Immature natural killer cell (primary cell): ENCODE measurements at places on chromosomes 11 and 22.

DNA sequence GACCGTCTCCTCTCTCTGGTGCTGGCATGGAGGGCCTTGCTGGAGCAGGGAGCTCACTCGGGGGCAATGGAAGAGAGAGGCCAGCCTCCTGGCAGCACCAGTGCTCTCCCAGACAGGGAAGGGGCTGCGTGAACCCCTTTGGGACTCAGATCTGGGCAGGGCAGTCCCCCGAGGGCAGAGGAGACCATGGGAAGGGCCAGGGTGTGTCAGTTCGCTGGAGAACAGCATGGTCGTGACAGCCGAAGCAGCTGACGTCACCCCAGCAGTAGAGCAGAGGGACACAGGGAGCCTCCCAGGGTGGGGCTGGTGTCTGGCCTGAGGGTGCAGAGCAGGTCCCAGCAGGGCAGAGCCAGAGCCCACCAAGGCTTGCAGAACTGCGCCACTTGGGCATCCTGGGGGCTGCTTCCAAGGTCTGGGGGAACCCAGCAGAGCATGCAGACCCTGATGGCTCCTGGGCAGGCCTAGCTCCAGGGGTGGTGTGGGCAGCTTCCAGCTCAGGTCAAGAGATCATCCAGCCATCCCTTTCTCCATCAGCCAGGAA lies 71.0 kb upstream of the KCNQ1OT1 start:
- DNase-seq, result no peak

DNA sequence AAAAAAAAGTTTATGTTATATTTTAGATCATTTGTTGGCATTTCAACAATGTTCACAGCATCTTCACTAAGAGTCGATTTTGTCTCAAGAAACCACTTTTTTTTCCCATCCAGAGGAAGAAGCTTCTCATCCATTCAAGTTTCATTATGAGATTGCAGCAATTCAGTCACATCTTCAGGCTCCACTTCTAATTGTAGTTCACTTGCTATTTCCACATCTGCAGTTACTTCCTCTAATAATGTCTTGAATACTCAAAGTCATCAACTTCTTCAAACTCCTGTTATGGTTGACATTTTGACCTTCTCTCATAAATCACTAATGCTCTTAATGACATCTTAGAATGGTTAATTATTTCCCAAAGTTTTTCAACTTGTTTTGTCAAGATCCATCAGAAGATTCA lies 61.3 kb upstream of the CHORDC1 start:
- no peak for DNase-seq

DNA sequence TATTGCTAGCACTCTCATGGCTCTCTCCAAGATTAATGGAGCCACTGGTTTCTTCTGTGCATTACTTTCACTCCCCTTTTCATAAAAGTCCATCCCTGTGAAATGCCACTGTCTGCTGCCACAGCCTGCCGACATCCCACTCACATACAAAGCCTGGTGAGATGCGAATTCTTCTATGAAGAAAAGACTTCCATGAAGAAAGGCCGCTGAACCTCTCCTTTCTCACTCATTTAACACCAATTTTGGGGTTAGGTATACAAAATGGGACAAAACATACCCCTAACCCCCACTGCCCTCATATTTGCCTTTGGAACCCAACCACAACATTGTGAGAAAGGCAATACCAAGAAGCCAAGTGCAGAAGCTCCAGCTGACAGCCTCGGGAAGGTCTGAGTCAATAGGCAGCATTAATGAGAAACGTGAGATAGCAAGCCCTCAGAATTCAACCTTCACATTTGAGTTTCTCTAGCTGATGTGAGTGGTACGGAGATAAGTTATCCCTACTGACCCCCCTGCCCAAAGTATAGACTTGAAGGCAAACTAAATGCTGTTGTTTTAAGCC lies 156.4 kb downstream of the ATG16L2 start:
- DNase-seq, result no peak

DNA sequence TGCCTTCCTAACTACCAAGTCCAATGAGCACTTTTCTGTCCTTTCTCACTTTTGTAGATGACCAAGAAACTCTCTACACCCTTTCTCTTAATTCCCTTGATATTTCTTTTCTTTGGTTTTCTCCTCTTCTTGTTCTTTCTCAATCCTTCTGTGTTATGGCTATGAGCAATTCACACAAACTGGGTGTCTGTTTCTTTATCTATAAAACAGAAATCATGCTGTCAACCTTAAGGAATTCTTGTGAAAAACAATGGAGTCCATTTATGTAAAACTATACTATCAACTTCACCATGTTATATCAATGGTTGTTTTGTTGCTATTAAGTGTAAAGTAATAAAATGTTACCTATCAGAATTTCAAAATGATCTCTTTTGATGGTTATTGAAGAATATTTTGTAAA lies 7.2 kb downstream of the MTNR1B start:
- no peak for DNase-seq

DNA sequence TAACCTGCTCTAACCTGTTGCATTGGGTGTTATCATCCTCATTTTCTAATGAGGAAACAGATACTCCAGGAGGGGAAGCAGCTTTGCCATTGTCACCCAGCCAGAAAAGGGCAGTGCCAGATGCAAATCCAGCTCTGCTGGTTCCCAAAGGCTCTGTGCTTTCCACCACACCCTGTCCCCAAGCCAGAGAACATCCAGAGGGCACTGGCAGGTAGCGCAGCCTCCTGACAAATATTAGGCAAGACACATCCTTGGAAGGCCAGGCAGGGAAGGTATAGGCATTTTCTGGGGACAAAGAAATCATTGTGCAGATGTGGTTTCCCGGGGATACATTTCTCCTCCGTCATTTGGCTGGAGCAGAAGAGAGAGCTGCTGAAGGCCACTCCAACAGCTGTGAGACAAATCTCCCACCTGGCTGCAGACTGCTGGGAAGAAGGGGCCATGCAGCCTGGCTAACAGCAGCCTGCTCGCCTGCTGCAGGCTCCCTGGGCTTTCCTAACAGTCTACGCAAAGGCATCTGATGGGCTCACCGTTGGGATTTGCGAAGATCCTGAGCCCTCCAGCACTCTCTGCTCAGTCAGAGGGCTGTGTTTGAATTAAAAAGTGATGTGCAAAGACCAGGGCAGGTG lies 93.9 kb upstream of the PITPNB start:
- DNase-seq, result no peak

GRCh38 chr11:126408496-126408895 lies 53.0 kb downstream of the ST3GAL4 start:
- DNase-seq, result no peak

DNA sequence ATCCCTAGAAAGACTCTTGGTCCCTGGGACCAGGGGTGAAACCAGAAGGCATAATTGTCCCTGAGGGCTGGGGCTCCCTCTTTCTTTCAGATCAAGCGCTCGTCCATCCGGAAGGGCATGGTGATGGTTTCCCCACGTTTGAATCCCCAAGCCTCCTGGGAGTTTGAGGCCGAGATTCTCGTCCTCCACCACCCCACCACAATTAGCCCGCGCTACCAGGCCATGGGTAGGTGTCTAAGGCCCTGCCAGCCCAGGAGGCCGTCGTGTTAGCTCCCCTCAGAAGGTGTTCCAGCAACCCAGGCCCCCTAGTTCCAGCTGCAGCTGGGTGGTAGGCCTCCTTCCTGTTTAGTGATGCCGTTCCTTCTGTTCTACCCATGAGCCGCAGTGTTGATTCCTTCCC lies 21.4 kb downstream of the GTPBP1 start:
- no peak for DNase-seq

GRCh38 chr11:80432057-80432456 lies 991.2 kb upstream of the TENM4 start:
- DNase-seq, result no peak

DNA sequence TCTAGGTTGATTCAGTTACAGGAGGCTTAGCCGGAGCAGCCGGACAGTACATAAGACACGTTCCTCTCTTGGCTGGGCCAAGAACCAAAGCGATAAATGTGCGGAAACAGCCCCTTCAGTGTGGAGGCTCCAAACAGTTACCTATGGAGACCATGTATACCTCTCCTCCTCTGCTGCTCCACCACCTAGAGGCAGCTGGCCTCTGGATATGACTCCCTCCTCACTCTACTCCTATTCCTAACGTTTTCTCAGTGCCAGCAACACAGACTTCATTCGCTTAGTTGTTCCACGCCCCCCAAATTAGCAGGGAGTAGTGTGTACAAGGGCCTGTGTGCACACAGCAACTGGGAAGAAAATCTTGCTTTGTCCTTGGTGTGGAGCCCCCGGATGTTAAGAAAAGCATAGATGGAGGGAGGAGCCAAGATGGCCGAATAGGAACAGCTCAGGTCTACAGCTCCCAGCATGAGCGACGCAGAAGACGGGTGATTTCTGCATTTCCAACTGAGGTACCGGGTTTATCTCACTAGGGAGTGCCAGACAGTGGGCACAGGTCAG lies 362.3 kb upstream of the KIRREL3 start:
- no peak for DNase-seq

DNA sequence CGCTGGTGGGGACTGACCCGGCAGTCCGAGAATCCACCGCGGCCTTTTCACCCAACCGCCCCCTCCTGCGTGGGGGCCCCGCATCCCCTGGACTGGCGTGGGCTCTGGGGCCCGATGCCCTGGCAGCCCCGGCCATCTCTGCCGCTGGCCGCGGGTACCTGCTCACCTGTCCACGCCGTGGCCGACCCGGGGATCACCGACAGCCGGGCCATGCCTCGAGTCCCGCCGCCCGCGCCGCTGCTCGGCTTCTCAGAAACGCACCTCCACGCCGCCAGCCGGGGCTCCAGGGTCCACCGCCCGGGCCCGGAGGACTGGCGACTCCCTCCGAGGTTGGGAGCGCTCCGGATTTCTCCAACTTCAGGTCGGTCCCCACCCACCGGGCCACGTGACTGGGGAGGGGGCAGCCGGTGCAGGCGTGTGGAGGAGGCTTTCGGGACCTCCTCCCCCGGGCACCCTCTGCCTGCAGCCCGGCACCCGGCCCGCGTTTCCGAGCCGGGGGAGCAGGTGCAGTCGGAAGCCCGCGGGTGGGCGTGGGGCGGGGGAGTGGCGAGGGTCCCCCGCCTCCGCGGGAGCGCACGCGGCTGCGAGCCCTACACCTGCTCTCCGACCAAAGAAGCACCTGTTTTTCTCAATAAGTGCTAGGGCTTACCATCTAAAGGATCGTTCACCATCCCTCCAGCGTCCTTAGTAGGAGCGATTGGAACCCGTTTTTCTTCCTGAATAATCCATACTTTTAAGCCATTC lies 554 bp upstream of the NRIP3 start:
- DNase-seq, result no peak

DNA sequence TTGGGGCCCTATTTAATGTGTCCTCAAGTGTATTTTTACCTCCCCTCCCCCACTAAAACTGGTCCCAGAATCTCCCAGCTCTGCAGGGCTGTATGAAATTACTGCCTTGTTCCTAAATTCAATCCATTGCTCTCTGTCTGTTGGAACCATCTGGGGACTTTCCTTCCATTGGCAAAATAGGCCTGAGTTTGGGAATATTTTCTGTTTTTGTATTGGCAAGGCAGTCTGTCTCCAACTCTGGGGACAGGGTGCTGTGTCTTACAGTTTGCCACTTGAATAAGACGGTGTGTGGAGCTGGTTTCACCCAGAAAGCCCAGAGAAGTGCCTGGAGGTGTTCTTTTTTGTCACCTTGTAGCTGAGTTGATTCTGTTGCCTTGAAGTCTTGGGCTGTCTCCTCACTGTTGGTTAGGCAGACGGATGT lies 1.3 kb downstream of the PACS1 start:
- DNase-seq, result no peak

GRCh38 chr11:76656571-76657081 lies 13.9 kb downstream of the LRRC32 start:
- no peak for DNase-seq

DNA sequence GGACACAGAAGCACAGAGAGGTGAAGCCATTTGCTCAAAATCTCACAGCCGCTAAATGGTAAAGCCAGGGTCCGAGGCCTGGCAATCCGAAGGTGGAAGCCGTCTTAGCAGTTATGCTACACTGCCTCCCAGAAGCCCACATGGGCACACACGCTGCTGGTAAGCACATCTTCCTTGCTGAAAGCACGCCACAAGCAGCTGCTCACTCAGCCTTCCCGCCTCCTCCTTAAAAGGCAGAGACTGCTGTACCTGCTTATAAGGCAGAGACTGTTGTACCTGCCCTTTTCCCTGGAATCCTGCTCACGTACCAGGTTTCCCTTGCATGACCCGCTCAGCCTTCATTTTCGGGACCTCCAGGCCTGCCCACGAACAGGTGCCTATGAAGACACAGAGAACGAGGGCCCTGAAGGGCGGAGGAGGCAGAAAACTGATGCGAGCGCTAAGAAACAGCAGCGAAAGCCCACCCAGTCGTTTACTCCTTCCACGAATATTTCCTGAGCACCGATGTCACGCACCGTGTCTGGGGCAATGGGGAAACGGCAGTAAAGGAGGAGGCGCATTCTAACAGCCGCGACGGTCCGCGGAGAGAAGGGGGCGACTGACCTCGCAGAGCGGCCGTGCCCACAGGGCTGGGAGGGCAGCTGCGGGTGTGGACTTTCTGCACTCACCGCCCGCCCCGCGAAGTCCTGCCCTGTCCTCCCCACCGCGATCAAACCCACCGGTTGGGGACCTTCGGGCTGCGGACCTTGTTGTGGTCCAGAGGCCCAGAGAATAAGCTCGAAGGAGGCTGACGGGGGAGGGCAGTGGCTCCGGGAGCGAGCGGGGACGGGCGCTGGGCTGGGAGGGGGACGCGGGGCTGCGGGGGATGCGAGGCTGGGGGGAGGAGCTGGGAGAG lies 13.0 kb downstream of the SPATA19 start:
- no peak for DNase-seq

DNA sequence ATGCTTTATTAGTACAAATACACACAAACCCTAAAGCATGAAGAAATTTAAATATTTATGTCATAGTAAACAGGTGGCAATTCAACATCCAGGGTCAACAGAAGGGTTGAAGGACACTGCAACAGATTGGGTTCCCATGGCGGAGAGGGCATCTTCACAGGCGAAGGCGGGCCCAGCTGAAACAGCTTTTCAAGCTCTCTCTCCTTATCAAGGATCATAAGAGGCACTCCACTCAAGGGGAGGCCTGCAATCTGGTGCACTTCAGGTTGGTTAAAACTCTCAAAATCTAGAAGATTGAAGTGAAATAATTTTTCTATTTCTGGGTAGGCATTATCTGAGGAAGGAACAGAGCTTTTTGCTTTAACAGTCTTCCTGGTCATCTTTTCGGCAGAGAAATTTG lies 16.8 kb upstream of the SLC22A8 start:
- no peak for DNase-seq
